ENCODE measurements at places on chromosomes 3 and 15.
A peak's percentile ranks its signal among the peaks of the same experiment; 100 is the strongest.

DNA sequence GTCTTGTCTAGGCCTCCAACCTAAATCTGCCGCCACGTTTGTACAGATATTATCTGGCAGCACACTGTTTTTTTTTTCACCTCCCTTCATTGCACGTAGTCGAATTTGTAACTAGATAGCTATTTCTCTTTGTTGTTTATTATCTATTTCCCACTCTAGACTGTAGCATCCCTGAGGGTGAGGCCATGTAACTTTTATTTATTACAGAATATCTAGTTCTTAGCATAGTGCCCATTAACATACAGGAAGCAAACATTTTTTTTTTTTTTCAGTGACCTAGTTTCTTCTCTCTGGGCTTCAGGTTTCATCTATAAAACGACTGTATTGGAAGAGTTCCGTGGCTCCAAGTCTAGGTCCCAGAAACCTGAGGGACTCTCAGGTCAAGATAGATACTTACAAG lies 354.3 kb downstream of the FGF12 start:
- no peak for DNase-seq

DNA sequence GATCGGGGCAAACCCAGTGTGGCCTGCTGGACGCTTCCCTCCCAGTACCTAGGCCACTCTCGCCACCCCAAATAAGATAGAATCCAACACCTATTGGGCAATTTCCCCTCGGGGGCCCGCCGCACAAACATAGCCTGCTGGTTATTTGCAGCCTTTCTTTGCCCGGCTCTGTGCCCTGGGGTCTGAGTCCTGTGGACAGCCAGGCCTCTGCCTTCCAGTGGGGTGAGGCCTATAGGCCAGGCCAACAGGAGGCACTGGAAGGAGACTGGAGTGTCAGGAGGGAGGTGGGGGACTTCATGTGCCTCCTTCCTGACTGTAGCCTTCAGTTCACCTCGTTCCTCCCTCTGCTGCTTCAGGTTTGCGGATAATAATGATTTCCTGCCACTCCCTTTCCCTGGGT lies 47.4 kb upstream of the LDHAL6B start:
- no peak for DNase-seq

DNA sequence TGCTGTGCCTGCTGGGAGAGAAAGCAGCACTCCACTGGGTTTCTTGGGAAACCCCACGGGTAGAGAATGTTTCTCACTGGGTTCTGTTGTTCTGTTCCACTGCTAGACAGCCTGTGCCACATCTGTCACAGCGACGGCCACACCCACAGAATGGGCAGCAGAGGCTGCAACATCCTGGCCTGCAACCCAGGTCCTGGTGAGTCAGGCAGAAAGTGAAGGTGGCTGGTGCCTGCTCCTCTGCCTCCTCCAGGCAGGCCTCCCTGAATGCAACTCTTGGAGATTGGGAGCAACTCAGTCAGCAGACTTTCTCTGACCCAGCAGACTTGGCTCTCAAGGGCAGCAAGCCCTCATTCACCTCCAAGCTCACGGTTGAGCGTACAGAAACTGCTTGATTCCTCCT lies 13.0 kb downstream of the C3orf18 start:
- no peak for DNase-seq

DNA sequence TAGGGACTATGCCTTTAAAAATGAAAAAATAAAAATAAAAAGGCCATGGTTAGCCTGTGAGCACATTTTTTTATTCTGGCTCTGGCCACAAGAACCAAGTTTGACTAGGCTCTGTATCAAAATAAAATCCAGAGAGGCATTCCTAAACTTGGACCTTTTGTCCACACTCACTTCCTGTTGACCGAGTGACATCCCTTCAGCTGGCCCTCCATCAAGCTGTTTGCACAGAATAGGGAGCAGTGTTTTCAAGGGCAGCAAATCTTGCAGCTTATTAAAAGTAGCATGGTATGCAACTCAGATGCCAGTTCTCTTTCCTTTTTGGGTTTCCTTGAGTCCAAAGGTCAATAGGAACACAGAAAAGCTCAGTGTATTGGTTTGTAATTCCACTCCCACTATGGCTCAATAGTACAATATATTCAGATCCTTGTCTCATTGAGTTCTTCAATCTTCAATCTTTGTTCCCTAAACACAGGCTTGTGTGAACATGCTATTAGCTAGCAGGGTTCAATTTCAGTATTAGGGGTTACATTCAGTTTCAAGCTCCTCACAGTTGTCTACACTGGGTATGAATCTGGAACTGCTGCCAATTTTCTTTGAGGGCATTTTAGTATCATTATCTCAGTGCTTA lies 244.5 kb downstream of the RBMS3 start:
- DNase-seq: no peak

- DNase-seq: peak; percentile 40
Measured at GRCh38 chr3:107985496-107985895, 105.3 kb downstream of the CD47 start.

GRCh38 chr15:74995182-74995778 lies at the start of gene SCAMP5:
Gene SCAMP5, plus strand, starts transcription at chr15:74995563. Its CDS starts 16,277 bp downstream, at chr15:75011840.
- DNase-seq: peak; percentile 93

DNA sequence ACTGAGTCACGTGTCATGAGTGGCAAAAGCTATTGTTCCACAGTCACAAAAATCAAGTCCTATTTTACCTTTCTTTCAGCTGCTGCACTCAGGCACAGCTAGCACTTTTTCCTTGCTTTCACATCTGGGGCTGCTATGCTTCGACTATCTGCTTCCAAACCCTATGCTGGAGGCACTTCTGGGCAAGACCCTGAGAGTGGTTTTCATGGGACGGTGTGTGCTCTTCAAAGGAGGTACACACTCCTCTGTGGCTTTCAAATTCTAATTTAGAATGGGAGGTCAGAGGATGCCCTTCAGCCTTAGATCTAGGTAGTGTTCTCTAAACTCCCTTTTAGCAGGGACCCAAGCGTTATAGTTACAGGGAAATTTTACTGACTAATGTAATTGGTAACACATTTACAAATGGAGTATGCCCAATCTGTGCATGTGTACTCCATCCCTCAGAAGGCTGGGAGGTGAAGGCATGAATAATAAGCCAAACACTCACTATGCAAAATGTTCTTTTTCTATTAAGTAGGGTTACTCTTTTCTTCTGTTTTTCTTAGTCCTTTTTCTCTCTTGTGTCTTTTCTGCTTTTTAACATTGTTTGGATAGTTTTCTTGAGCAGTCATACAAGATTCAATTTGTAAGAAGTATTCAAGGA lies 188.3 kb downstream of the LSAMP start:
- no peak for DNase-seq

- no peak for DNase-seq
Measured at GRCh38 chr3:187788984-187789857, 44.0 kb upstream of the BCL6 start.

- DNase-seq: no peak
Measured at GRCh38 chr3:107249132-107249531, 128.1 kb upstream of the CCDC54 start.

DNA sequence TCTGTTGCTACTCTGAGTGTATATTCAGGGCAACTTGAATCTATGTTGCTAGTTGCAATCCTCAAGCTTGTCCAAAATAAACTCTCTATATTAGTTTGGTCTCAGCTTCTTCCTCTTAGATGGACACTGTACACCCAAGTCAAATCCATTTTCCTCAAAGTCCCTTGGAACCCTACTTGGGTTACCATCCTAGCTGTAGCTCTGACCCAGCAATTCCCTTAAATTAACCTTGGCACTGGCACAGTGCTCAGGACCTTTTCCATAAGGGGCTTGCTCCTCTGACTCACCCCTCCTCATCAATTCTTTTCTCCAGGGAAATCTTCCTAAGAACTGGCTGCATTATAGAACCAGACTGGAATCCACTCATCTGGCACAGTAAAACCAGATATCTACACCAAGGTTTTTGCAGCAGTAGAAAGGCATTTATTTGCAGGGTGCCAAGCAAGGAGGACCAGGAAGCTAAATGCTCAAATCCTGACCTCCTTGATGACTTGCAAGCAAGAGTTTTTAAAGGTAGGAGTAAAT lies 44.9 kb upstream of the B3GALNT1 start:
- DNase-seq: no peak

Data from stimulated activated CD4-positive, alpha-beta T cell treated with anti-CD3 and anti-CD28 coated beads, Interleukin-2, amount 100 ng/mL, for 24 hours (primary cell).